Stimulated activated naive B cell treated with anti-CD40 and anti-IgM and Interleukin-4, amounts not matched to agents 10 μg/mL and 1 μg/mL and 100 μg/mL, for 72 hours (primary cell): ENCODE measurements at places on chromosomes 13 and 19.

DNA sequence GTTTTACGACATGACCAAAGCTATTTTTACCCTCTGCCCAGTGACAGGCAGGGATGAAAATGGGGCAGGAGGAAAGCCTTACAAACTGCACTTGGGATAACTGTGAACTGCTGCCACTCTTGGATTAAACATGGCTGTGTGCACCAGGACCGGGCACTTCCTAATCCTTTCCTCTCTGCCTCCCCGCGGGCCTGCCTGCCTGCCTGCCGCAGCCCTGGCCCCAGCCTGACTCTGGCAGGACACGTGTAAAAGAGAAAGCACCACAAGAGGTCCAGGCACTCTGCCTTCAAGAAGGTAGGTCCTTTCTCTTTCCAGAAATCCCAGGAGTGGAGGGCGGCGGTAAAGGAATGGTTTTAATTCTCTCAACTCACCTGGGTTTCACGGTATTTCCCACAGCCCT is 4.8 kb downstream of the TSHZ3 start:
- no peak for DNase-seq

DNA sequence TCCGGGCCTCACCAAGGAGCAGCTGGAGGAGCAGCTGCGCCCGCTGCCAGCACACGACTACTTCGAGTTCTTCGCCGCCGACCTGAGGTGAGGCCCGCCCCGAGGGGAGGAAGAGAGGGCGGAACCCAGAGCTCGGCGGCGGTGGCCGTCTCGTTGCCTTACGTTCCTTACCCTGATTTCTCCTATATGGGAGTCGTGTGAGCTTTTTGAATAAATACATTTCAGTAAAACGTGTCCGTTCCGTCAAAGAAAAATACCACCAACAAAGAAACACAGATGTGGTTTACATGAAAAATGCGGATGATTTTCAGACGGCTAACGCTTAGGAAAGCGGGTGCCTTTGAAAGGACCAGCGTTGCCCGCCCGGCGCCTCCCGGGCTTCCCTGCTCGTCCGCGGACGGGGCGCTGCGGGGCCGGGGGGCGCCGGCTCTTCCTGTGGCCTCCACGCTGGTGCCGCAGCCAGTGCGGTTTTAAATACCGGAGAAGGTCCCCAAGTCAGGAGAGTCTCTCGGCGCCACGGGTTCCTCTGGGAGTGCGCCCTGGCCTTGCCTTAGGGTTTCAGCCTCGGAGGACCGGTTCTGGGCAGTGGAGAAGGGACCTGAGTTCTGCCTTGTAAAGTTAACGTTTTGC is 755 bp downstream of the UPF3A start:
- DNase-seq = no peak

GRCh38 chr13:97780486-97780885 is 173.0 kb upstream of the IPO5 start:
- no peak for DNase-seq

- peak; percentile 87 for DNase-seq
These were observed 1.0 kb upstream of the UBE2M start for GRCh38 chr19:58559275-58560006.

GRCh38 chr13:44292545-44292944 is 81.1 kb upstream of the SERP2 start:
- DNase-seq = no peak
